ENCODE measurements at places on chromosomes 16 and 17.

GRCh38 chr17:64783556-64784352 lies 121.6 kb upstream of the SMURF2 start:
- DNase-seq: no peak

DNA sequence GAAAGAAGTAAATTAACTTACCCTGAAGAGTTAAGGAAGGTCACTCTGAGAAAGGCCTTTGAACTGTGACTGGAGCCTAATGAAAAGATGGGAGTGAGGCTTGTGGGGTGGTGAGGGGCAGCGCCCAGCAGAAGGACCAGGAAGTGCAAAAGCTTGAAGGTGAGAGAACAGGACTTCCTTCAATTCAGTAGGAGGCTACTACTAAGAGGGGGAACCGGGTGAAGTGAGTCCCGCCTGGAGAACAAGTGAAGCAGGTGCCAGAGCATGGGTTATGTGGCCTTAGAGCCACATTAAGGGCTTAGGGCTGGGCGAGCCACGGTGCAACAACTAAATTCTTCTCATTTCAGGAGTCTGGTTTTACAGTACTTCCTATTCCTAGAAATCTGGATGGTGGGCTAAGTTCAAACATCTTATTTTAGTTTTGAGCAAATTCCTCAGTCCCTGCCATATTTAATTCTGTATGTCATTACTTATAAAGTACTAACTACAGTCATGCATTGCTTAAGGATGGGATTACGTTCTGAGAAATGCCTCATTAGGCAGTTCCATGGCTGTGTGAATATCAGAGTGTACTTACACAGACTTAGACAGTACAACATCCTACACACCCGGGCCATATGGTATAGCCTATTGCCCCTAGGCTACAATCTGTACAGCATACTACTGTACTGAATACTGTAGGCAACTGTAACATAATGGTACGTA lies 5.1 kb downstream of the CFAP20 start:
- DNase-seq: no peak

GRCh38 chr17:74239172-74239571 lies 25.8 kb downstream of the TTYH2 start:
- DNase-seq: no peak

GRCh38 chr16:56709443-56710040 lies 20.4 kb upstream of the NUP93 start:
- DNase-seq: no peak

DNA sequence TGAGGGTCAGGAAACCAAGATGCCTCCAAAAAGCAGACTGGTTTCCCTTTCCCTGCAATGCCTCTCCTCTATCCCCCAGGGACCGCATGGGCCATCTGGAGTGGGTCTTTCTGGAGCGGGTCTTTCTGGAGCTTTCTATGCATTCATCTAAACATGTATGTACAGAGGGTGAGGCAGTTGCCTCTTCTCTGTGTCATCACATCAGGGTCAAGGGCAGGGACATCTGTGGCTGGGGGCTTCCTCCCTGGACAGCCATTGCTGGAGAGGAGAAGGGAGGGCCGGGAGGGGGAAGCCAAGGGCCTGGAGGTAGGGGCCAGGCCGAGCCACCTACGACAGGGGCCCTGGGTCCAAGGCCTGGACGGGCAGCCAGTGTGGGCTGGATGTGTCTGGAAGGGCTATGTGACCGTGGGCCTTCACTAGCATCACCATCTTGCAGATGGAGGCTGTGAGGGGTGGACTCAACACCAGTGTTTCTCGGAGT lies 840 bp downstream of the ADCY7 start:
- peak; percentile 38 for DNase-seq

- DNase-seq: no peak
Measured at GRCh38 chr16:11583166-11583565, 3.6 kb downstream of the LITAF start.

- no peak for DNase-seq
Measured at GRCh38 chr17:13001991-13002615, 15.7 kb downstream of the ELAC2 start.

DNA sequence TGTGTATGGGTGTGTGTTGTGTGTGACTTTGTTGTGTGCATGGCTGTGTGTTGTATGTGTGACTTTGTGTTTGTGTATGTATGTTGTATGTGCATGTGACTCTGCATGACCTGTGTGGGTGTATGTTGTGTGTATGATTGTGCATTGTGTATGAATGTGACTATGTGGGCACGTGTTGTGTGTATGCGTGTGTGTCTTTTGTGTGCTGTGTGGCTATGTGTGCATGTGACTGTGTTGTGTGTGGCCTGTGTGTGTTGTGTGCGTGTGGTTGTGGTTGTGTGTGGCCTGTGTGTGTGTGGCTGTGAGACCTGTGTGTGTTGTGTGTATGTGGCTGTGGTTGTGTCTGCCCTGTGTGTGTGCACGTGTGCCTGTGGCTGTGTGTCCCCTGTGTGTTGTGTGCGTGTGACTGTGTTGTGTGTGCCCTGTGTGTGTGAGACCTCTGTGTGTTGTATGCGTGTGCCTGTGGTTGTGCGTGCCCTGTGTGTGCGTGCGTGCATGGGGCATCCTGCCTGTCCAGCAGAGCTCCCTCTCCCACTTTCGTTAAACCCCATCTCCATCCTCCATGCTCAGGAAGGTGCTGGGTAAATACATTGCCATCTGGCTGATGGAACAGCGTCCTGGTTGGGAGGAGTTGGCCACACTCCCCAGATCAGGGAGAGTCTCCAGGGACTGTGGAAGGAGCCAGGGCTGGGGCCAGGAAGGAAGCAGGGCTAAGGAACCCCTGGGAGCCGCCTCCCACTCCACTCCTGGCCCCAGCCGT lies 90.1 kb upstream of the GSE1 start:
- DNase-seq: peak; percentile 84

DNA sequence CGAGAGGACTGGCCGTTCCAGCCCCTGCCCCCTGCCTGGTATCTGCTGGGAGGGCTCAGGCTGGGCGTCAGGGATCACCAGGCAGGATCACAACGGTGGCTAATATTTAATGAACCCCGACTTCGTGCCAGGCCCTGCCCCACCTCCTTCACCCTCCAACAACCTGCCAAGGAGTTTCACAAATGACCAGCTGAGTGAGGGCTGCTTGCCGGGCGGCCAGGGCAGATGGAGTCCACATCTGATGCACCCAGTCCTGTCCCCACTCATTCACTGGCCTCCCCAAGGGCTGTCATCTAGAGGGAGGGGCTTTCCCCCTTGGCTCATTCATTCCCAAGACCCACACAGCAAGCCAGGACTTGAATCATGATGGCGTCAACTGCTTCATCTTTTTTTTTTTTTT lies 17.5 kb downstream of the UBALD1 start:
- no peak for DNase-seq

DNA sequence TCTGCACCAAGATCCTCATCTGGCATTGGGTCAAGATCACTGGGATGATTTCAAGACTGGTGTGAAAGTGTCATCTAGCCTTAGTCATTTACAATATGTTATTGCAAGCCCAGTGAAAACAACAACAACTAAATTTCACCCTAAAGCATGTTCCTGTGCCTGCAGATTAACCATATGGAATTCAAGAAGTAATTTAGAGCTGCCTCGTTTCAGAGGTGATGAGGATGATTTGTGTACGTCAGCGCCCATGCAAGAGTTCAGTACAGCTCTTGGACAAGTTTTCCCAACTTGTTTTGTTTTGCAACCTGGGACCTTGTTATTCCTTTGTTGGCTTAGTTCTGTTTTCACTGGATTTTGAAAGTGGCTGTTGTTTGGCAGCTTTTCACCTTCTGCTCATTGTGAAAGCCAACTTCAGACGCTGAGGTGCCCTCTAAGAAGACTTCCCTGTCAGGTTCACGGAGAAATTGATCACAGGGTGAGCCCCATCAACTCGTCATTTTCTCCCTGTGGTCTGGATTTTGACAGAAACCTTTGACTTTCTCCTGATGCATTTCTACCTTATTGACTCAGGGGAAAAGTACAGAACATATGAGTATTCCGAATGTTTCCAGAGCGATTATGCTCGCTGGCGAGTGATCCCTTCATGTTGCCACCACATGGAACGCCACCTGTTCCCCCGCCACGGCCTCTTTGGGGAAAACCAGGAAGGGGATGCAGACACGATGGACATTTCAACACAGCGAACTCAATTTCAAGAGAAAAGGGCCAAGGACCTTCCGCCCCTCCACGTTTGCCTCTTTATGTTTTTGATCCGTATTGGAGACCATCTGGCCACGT lies 85.6 kb downstream of the FOXL1 start:
- no peak for DNase-seq

DNA sequence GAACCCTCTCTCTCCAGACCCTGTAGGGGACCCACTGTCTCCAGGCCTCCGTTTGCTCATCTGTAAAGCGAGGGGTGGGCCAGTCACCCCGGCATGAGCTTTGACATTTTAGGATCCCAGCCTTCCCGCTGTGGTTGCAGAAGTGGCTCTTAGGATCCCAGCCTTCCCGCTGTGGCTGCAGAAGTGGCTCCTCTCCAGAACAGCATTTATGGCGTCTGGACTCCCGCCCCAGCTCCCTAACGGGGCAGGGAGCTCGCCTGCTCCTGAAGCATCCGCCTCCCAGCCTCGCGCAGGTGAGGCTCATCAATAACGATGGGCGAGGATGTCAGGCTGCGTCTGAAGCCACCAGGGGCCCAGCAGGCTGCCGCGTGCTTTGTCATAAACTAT lies 222.3 kb upstream of the TNRC6C start:
- no peak for DNase-seq

- DNase-seq: no peak
Measured at GRCh38 chr16:3695610-3696369, 21.5 kb downstream of the TRAP1 start.

GRCh38 chr16:78866521-78866920 lies 734.0 kb downstream of the MAF start:
- no peak for DNase-seq
